ENCODE measurements at places on chromosomes 2 and 18.

- no peak for DNase-seq
Observed at GRCh38 chr2:148670773-148671172, 26.2 kb downstream of the EPC2 start.

- DNase-seq, result no peak
Observed at GRCh38 chr2:157179324-157180105, 78.0 kb upstream of the GALNT5 start.

GRCh38 chr2:46521215-46521683, 41.9 kb downstream of the TMEM247 start:
- no peak for DNase-seq

GRCh38 chr2:199810422-199811171, 40.4 kb downstream of the FTCDNL1 start:
- DNase-seq, result no peak

- DNase-seq, result no peak
Observed at GRCh38 chr18:35029103-35029502, 12.1 kb upstream of the MAPRE2 start.

DNA sequence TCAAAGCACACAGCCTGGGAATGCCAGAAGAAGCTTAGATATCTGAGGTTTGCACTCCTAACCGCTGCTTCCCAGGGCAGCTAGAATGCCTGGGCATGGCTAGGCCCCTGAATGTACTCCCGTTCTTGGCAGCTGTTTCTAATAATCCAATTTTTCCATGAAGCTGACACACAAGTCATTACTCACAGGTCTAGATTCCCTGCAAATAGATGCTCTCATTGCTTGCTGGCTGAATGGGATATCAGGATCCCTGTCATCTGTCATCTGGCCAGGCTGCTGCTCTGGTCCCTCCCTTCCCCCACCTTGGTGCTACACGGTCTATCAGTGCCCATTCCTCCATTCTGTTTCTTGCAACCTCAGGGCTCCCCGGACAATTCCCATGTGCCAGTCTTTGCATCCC, 40.7 kb upstream of the TEX51 start:
- no peak for DNase-seq

GRCh38 chr2:100453853-100454252, 16.4 kb upstream of the NMS start:
- no peak for DNase-seq

GRCh38 chr2:96427917-96428316, 77.2 kb downstream of the NEURL3 start:
- no peak for DNase-seq

DNA sequence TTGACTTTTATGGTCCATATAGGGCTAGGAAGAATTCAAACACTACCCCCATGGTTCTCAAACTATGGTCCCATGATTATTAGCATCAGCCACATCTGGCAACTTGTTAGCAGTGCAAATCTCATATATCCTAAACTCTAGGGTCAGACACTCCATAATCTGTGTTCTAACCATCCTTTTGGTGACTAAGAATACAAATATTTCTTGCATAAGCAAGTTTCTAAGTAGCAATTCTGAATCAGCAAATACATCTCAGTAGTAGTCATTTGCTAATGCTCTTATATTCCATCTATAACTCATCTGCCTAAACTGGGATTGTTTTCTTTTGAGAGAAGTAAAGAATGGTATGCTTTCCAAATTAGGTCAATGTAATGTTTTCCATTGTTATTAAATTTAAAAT, 447.3 kb downstream of the TMX3 start:
- no peak for DNase-seq

- DNase-seq, result no peak
Observed at GRCh38 chr2:100214265-100214971, 72.0 kb upstream of the AFF3 start.

DNA sequence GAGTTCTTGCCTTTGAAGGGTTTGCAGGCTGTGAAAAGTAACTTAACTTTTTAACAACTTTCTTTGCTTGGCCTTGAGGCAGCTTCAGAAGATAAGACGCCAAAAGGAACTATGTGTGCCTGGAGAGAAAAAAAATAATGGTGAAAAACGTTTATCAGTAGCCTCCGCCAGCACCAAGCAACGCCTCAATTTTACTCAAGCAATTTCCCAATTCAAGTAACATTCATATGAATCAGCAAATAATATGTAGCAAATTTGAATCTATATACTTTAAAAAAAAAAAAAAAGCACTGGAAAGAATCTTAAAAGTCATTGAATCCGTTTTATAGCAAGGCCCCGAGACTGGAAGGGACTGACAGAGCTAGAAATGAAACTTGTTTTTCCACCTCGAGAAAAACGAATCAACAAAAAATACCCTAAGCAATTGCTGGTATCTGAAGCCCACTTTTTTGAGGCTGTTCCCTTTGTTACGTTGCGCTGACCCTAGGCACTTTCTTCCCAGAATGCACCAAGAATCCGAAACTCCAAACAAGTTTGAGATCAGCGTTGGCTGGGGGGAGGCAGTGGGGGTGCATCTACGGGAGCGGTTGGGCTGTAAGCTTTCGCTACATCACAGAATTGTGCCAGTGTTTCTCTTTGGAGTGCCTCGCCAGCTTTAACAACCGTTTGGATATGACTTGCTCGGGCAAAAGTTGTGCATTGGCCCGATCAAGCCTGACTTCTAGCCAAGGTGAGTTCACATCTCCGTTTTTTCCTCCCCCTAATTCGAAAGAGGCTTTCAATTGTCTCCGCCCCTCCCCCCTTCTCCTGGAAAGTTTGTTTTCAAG, 2.7 kb upstream of the TGIF1 start:
- DNase-seq, result peak; percentile 23
